ENCODE measurements at places on chromosomes 11 and 22. TPM values are rescaled to one million over a fixed set of nuclear protein-coding genes. Genes with fewer than 3 reads are reported as not detected.

The GNAZ gene
- 11.1 TPM for total RNA-seq

The IGF2 gene
- total RNA-seq: 17.9 TPM

DNA sequence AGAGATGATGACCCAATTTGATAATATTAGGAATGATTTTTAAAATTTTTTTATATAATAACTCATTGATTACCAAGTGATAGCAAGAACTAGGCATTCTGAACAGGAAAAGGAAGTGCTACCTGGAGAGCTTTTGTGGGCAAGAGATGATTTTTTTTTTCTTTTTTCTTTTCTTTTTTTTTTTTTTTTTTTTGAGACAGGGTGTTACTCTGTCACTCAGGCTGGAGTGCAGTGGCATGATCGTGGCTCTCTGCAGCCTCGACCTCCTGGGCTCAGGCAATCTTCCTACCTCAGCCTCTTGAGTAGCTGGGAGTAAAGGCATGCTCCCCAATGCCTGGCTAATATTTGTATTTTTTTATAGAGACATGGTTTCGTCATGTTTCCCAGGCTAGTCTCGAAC, 40.4 kb downstream of the TNRC6B start:
- H3K27me3 ChIP-seq: no peaks in the 10 kb centered on the region
- no peak overlapping the region for H3K4me3 ChIP-seq
- H3K27ac ChIP-seq: no peak overlapping the region
- no peak for DNase-seq
- no peaks in the 10 kb centered on the region for H3K36me3 ChIP-seq

DNA sequence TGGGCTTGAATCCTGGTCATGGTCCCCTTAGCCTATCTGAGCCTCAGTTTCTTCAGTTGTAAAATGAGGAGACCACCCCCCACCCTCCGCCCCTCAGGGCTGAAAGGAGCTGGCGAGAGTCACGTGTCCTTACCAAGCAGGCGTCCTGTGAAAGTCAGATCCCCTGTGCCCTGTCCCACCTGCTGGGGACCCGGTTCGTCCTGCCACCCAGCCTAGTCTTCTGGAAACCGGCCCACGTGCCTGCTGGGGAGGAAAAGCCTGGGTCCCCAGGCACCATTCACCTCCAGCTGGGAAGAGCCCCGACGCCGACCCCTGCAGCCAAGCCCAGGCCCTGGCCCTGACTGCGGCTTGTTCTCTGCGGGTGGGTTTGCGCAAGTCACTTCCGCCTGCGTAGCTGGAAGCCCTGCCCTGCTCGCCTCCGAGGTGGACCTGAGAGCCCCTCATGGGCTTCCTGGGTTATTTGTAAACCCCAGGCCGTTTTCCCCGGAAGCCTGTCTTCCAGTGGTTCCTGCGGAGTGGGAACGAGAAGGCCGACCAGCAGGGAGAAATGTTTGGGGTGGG, 679 bp upstream of the SSH3 start:
- DNase-seq: no peak
- no peaks in the 10 kb centered on the region for H3K27me3 ChIP-seq
- H3K27ac ChIP-seq: peak overlapping the region; percentile 85
- H3K36me3 ChIP-seq: peaks cover 8% of the 10 kb centered on the region
